ENCODE measurements at places on chromosomes 4 and X.

- DNase-seq: no peak
Observed at GRCh38 chr4:186137196-186137794, 32.8 kb downstream of the FAM149A start.

DNA sequence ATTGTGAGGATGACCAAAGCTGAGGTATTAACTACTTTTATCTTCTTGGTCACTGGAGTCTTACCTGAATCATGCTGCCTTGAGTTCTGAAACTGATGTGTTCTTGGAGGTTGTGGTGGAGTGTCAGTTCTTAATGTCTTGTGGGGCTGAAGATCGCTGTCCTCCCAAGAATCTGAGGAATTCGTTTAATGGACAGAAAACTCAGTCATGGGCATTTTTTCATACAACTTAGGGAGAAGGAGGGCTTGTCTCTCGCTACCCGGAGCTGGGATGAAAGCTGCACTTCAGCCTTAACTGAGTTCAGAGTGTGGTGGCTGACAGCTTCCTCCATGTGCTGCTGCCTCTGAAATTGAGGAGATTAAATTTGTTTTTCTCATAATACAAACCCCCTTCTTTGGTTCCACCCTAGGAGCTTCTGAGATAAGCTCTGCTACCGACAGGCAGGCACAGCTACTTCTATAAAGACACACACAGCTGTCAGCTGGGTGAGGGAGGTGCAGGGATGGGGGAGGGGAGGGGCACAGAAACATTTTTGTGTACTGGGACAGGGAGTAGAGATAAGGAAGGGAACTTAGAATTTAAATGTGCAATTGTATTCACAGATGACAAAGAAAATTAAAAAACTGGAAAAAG is 30.8 kb downstream of the RBBP7 start:
- peak; percentile 15 for DNase-seq

DNA sequence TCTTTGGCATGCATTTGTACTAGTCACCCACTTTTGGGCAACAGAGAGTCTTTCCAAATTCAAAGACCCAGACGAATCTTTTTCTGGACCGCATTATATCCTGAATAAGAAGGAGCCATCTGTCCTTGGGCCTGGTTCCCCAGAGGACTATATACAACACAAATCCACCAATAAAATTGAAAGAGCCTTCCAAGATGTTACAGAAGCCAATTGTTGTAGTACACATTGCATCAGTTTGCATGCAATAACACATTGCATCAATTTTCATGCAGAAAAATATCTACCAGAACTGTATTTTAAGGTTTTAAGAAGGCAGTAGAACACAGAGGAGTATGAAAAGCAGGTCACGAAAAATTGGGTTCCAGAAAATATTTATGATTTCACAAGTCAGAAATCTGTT is 203.2 kb downstream of the HTR2C start:
- no peak for DNase-seq

GRCh38 chr4:2771264-2771663 is 15.1 kb upstream of the TNIP2 start:
- DNase-seq: no peak

DNA sequence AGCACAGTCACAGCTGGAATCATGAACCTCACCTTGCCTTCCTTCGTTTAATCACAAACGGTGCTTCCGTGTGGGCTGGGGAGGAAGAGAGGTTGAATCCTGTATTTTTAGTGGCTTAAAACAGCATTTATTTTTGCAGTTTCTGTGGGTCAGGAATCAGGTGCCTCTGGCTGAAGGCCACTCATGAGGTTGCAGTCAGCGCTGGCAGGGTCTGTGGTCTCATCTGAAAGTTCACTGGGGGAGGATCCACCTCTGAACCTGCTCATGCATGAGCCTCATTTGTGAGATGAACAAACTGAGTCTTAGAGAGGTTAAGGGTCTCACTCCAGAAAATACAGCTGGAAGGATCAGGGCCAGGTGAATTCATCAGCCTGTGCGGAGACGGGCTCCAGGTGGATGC is 17.1 kb upstream of the ABLIM2 start:
- DNase-seq: no peak

- DNase-seq: no peak
Observed at GRCh38 chr4:5192271-5192670, 141.0 kb downstream of the STK32B start.

- no peak for DNase-seq
Observed at GRCh38 chr4:180160195-180160983, 2082.8 kb upstream of the TENM3 start.

- DNase-seq: no peak
Observed at GRCh38 chr4:571838-572572, 4.1 kb downstream of the TMEM271 start.

DNA sequence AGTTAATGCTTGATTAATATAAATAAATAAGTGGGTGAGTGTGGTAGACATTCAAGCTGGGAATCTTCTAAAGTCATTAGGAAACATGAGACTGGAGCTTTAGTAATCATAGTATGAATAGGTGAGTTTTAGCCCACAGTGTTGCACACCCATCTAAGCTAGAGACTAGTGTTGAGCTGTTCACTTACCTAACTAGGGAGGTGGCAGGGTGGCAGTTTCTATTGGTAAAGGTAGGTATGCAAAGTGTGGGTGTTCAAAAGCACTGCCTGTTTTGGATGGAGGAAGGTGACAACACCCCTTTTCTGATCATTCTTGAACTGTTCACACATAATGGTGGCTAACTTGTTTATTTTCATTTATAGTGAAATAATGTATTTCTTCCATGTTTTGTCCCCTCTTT is 41.3 kb downstream of the PLS3 start:
- DNase-seq: no peak

GRCh38 chr4:2245787-2246275 is 3.9 kb upstream of the HAUS3 start:
- DNase-seq: no peak

DNA sequence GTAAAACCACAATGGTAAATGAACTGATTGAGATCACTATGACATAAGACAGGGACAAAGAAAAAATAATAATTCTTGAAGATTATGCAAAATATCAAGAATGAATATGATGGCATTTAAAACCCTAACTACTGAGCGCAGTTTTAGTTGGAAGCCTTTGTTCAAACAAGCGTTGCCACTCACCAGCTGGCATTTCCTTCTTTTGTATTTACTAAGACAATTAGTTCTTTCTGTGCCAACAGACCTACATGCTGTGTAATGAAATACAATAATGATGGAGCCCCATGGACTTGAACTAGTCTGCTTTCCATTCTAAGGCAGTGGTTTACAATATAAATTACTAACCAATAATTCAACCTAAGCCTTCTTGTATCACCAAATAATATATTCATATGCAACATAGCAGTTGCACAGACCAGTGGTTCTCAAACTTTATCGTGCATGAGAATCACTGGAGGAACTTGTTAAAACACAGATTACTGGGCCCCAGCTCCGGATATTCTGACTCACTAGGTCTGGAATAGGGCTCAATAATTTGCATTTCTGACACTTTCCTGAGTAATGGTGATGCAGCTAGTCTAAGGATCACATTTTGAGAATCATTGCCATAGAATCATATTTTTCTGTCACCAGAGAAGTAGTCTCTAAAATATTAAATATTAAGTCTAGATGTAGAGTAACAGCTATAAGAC is 196.4 kb upstream of the MAGEB18 start:
- no peak for DNase-seq

DNA sequence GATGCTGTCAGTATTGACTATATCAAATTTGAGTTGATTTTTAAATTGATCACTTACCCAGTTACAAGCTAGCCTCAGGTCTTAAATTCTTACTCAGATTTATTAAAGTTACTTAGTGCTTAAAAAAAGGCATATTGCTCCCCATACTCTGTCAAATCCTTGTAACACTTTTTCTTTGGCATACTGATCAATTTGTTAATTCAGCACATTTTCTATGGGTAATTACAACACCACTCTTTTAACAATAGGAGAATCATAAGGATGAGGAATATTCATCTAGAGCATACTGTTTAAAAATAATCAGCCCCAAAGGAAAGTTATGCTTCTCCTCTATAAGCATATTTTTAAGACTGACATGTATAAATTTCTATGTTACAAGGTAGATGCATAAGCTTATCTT is 482.5 kb downstream of the PABPC4L start:
- no peak for DNase-seq

GRCh38 chr4:39495446-39496213 is 31.6 kb downstream of the UGDH start:
- no peak for DNase-seq

DNA sequence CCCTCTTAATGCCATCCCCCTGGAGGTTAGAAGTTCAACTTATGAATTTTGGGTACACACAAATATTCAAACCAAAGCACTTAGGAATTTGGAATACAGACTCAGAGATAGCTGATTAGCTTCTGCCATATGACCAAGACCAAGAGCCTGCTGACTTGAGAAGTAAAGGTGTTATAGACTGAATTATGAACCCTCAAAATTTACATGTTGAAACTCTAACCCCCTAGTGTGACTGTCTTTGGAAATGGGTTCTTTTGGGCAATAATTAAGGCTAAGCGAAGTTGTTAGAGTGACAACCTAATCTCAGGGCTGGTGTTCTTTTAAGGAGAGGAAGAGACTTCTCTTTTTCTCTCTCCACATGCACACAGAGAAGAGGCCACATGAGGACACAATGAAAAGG is 151.2 kb downstream of the COX18 start:
- DNase-seq: no peak

DNA sequence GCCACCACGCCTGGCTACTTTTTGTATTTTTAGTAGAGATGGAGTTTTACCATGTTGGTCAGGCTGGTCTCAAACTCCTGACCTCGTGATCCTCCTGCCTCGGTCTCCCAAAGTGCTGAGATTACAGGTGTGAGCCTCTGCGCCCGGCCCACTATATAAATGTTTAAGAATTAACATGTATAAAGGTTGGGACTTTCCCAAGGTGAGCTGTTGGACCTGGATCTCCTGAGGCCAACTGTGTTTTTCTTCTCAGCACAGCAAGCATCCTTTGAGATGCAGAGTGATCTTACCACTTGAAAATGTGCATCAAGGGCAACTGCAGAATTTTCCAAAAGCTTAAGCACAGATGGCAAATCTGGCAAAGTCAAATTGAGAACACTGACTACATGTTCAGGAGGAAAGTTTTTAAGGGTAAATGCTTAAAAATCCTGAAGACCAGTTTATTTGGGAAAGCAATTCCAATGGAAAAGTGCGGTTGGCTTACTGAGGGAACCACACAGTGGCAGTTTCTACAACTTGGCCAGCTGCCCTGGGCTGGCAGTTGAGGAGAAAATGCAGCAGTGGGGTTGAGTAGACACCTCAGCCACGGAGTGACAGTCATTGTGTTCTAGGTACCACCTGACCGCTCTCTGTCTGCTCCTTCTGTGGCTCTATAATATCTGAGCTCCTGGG is 168.9 kb downstream of the CBR4 start:
- DNase-seq: no peak

DNA sequence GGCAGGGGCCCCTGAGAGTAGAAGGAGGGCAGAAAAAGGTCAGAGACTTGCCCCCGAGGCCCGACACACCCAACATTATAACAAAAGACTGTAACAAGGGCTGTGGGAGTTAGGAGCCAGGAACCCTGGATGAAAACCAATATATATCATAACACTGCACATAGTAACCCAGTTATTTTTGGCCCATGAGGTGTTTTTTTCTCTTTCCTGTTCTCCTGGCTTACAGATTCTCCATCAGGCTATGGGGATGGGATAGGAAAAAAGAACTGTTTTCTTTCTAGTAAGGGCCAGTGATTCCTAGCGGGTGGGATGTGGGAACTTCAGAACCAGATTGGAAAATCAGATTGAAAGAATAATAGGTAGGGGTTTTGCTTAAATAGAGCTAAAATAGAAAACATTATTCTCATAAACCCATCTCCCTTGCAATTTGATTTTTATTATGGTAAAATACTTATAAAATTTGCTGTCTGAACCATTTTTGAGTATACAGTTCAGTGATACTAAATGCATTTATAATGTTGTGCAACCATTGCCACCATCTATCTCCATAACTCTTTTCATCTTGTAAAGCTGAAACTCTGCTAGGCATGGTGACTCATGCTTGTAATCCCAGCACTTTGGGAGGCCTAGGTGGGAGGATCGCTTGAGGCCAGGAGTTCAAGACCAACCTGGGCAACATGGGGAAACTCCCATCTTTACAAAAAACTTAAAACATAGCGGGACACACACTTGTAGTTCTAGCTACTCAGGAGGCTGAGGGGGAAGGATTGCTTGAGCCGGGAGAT is 33.5 kb downstream of the SNX25 start:
- no peak for DNase-seq

- no peak for DNase-seq
Observed at GRCh38 chr4:24266951-24267722, 317.2 kb downstream of the DHX15 start.

DNA sequence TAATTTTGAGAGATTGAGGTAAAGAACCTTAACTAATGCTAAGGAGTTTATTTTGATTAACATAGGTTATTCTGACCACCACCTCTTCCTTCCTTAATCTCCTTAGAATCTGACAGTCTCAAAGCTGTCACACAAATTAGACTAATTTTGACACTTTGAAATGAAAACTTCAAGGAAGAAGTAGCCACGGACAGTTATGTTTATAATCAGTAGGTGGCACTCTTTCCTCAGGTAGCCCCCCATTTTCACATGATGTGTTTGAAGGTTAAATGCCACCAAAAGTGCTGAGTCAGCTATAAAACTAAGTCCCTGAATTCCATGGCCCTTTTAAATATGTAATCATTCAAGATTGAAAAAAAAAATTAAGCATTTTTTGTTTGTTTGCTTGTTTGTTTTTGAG is 22.4 kb downstream of the TMEM33 start:
- DNase-seq: peak; percentile 74

DNA sequence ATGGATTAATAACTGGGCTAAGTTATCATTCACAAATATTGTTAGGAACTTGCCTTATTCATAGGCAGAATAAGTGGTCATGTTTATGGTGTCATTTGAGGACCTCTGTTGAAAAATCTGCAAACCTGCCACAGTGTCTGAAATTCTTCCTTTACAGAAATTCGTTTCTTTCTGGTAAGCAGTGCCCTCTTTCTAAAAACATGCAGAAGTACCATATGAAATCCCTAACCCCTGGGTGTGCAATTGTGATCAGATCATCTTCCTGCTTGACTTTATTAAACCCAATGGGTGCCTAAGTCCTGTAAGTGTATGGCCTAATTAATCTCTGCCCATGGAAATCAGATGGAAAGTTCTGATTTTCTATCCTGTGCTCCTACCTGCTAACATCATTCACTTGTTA is 4.4 kb upstream of the HTATSF1 start:
- no peak for DNase-seq

DNA sequence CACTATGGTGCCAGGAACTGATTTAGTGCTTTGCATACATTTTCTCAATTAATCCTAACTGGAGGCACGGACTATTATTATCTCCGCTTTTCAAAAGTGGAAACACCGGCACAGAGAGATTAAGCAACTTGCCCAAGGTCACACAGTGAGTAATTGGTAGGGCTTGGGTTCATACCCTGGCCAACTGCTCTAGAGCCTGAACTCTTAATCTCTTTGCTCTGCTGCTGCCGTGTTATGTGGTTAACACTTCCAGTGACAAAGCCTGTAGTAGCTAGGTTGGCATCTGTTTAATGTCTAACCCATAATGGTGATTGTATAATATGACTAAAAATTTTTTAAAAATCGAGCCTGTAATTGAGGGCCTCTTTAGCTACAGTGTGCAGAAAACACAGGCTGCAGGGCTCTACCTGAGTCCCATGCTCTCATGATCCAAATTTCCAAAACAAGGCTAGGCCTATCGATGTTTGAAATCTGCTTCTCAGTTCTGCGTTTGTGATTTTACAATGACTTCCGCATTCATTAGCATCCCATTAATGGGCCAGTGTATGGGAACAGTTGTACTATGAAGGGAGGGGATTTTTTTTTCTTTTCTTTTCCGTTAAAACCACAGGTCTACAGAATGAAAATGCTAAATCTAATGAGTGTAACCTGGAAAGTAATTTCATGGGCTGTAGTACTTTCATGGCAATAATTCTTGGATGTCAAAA is 219.3 kb upstream of the JADE1 start:
- no peak for DNase-seq

Data from hematopoietic multipotent progenitor cell treated with erythropoietin and hydrocortisone succinate and interleukin-3 and kit ligand, for 15 days (in vitro differentiated cells).